Type B pancreatic cell (in vitro differentiated cells): ENCODE measurements at places on chromosomes 6 and 20. TPM values are rescaled to one million over a fixed set of nuclear protein-coding genes. Genes with fewer than 3 reads are reported as not detected.

The C20orf204 gene
- 3.0 and 7.4 TPM in 2 replicates for total RNA-seq

The COL10A1 gene
- 0.14 TPM in 2 replicates for total RNA-seq

The VWA7 gene
- total RNA-seq: 6.1 and 6.4 TPM in 2 replicates

The SYTL3 gene
- total RNA-seq: 2.2 and 2.8 TPM in 2 replicates

- no peaks in the 10 kb centered on the region for H3K27me3 ChIP-seq
- no peaks in the 10 kb centered on the region for H3K36me3 ChIP-seq
- DNase-seq: no peak
- H3K4me3 ChIP-seq: peak within 1 kb of the TSS; percentile 69
- peak within 1 kb of the TSS; percentile 91 for H3K27ac ChIP-seq
Measured at GRCh38 chr20:43558412-43559146, at the start of gene SGK2. SGK2 (plus strand) TSS chr20:43559027; CDS start chr20:43566496, 7,469 bp downstream.

DNA sequence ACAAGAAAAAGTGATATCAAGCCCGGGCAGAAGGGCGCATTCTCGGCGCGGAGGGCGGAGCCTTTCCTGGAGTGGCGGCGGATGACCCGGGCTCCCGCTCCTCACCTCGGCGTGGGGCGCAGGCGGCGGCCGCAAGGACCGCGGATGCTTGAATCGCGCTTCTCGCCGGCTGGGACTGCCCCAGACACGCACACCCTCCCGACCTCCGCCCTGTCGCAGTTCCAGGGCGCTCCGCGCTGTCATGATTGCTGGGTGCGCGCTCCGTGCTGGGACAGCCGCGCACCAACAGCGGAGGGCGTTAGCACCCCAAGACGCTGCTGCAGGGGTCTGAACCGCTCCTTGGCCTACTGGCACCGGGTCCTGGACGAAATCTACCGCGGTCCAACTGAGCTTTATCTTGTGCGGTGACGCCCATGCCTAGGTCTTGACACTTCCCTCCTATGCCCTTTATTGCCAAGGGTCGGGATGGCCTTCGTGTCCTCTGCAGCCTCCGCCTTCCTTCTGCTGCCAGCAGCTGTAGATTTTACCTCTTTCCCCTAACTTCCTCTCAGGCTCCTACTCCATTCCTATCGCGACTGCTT lies 43.3 kb downstream of the IRAK1BP1 start:
- DNase-seq: peak; percentile 65
- H3K27ac ChIP-seq: peak overlapping the region; percentile 4
- H3K27me3 ChIP-seq: peaks cover 16% of the 10 kb centered on the region
- H3K4me1 ChIP-seq: peaks cover 14% of the 10 kb centered on the region
- H3K4me3 ChIP-seq: peak overlapping the region; percentile 80
- peaks cover 5% of the 10 kb centered on the region for H3K36me3 ChIP-seq

- H3K27me3 ChIP-seq: no peaks in the 10 kb centered on the region
- DNase-seq: no peak
- no peak overlapping the region for H3K4me3 ChIP-seq
- peaks cover 11% of the 10 kb centered on the region for H3K4me1 ChIP-seq
- no peak overlapping the region for H3K27ac ChIP-seq
Measured at GRCh38 chr6:115004204-115004603, 661.4 kb upstream of the HS3ST5 start.

DNA sequence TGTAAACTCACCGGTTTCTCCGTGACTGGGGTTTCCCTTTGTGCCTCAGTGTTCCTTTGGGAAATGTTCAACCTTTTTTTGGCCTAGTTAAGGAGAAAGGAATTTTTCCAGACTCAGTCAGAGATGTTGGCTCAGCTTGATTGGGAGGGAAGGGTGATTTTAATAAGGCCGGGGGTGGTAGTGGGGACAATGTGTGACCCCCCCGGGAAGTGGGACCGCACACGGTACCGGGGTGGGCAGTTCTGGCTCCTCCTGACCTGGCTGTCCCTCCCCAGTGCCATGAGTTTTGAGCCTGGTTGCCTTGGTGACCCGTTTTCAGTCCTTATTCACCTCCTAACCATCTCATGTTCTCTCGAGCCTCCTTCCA lies 132.7 kb downstream of the SNX5 start:
- DNase-seq: no peak
- no peak overlapping the region for H3K27ac ChIP-seq
- no peaks in the 10 kb centered on the region for H3K36me3 ChIP-seq
- H3K4me3 ChIP-seq: no peak overlapping the region
